ENCODE measurements at places on chromosomes 6 and 20.

DNA sequence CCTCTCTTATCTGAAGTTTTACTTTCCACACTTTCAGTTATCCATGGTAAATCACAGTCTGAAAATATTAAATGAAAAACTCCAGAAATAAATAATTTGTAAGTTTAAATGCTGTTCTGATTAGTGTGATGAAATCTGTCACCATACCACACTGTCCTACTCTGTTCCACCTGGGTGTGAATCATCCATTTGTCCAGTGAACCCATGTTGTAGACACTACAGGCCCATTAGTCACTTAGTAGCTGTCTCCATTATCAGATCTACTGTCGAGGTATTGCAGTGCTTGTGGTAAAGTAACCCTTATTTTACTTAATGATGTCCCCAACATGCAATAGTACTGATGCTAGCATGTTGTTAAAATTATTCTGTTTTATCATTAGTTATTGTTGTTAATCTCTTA is 29.2 kb upstream of the MMS22L start:
- no peak for DNase-seq

DNA sequence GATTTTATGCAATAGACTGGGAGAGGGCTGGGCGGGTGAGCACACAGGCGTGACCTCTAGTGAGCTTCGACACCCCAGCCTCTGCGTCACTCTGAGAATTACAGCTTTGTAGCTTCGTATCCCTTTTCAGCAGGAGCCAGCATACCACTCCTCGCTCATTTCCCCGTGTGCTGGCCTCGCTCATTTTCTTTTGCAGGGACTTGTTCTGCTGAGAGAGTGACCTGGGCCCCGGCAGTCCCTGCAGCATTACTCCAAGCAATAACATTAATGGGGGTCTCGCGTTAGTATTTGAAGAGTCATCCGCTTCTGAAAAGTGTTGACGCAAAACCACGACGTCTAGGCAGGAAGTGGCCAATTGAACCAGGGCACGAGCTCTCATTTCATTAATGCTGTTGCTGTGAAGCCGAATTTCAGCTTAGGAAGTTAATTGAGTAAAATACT is 193.7 kb downstream of the QKI start:
- DNase-seq: no peak

DNA sequence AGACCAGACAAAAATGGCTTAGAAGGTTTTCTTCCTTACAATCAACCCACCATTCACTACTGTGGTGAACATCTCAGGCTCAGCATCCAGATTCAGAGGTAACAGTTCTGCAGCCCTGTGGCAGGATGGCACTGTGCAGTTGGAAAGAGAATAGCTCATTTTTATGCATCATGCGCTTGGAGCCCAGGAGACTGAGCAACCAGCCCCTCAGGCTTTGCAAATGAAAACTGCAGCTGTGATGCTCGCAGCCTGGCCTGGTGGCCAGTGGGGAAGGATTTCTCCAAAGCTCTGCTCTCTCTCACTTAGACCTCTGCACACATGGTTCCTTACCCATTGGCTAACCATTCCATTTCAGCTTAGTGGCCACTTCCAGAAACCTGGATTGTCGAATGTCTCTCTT is 45.8 kb downstream of the GABRR2 start:
- no peak for DNase-seq

GRCh38 chr6:159261995-159262394 is 92.8 kb downstream of the FNDC1 start:
- DNase-seq: no peak

- DNase-seq: no peak
Measured at GRCh38 chr6:14354919-14355572, 237.5 kb downstream of the CD83 start.

DNA sequence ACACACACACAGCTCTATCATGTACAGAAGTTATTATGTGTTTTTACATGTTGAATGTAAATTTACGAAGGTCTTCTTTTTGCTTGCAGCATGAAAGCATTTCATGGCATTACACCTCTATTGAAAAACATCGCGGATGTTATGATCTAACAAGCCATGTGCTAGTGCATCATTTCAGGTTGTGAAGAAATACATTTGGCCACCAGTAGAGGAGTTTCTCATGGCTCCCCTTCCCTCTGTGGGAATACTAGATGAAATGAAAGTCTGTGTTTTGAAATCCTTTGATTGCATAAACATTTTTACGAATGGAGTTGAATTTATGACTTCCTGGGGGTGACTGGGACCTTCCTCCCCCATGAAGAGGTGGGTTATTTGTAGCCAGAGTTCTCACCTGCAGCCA is 17.7 kb downstream of the MAS1 start:
- no peak for DNase-seq

DNA sequence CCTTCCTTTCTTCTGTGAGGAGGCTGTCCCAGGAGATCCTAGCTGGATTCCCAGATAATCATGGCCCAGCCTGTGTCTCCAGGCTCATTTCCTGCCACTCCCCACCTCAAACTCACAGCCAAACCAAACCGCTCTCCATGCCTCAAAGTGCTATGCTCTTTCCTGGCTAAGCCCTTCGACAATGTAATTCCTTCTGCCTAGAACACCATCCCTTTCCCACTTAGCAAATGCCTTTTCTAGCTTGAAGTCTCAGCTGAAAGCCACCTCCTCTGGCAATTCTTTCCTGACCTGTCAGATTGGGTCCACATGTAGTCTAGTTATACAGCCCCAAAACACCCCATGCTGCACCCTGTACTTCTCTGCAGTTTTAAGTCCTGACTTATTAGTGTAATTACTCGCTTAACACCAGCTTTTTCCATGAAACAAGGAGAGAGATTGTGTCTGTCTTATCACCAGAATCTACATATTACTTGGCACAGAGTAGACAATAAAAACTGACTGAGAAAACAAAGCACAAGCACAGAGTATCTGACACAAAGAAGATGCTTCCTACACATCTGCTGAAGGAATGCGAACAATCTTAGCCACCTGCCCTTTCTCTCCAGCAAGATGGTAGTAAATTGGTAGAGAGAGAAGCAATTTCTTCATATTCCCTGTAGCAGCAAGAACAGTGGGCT is 5.4 kb downstream of the TRIM26 start:
- DNase-seq: no peak

DNA sequence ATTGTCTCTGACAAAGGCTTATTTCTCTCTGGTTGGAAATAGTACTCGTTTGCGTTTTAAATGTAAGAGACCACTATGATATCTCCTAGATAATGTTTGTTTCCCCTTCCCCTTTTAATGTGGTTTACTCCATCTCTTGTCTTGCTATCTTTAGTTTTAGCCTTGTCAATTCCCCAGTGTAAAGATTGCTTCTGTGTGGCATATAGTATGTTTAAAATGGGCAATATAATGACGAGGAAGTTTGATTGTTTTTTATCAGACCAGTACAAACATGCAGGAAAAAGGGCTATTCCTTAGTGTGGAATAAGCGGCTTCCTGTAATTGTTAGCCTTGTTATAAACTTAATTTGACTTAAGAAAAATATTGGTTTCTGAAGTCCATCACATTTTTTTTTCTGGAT is 3.1 kb downstream of the QKI start:
- DNase-seq: no peak

DNA sequence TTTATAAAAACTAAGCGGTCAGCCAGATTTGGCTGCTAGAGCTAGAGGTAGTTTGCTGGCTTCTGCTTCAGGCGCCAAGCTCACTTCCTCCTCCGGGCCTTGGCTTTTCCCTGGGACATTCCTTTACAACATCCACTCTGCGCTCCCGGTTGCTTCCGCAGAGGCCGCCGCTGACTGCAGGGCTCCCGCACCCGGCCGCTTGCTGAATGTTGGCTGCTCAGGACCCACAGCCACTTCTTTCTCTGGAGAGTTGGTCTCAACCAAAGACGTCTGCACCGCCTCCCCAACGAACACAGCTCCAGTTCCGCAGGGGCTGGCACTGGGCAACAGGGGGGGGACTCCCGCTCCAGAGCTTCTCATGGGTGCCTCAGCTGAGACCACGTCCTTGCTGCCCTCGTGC is 282.8 kb downstream of the TFAP2C start:
- no peak for DNase-seq

DNA sequence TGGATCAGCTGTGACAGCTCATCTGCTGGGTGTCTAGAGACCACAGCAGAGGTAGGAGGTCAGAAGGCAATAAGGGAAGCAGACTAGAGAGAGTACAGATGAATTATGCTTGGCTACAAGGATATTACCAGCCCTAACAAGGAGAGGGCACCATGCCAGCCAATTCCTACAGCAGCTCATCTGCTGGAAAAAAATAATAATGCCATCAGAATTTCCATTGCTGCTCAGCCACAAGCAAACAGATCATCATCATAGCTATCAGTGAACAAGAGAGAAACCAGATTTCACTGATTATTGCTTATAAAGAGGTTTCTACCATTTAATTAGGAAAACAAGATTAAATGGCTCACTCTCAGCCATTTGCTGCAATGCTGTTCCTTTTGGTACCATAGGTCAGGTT is 66.5 kb downstream of the PSMG4 start:
- DNase-seq: no peak
